ENCODE measurements at places on chromosomes 1 and 21.

- DNase-seq = no peak
Measured at GRCh38 chr1:154742606-154743005, 127.5 kb downstream of the KCNN3 start.

DNA sequence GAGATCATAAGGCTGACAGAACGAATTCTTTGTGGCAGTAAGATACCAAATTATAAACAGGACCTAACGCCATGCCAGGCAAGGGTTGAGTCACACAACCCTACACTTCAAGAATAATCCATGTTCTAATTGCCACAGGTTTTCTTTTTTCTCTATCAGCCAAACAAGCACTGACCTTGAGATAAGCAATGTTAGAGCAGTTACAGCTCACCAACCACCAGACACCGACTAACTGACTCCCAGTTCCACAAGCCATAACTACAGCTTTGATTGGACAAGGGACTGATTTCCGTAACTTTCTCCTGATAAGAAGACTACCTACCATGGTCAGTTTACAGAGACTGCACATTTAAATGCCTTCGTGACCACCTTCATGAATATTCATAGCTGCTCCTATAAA lies 149.6 kb downstream of the PTPRU start:
- DNase-seq = no peak

GRCh38 chr1:159266832-159267231 lies 35.3 kb upstream of the FCER1A start:
- no peak for DNase-seq

DNA sequence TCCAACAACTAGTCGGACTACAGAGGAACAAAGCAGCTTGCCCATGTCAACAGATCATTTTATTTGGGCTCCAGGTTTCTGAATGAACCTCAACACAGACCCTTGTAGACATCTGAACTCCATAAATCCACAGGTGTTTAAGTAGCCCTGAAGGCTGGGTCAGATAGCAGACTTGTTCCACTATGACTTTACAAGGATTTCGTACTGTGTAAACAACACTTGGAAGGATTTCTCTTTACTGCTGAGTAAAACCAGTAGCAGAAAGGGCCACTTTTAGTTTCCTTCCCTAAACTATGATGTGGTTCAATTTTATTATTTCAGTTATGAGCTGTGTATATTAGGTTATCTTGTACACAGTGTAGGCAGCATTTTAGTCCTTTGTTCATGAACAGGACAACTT lies 316.4 kb upstream of the ADGRL2 start:
- DNase-seq = no peak

DNA sequence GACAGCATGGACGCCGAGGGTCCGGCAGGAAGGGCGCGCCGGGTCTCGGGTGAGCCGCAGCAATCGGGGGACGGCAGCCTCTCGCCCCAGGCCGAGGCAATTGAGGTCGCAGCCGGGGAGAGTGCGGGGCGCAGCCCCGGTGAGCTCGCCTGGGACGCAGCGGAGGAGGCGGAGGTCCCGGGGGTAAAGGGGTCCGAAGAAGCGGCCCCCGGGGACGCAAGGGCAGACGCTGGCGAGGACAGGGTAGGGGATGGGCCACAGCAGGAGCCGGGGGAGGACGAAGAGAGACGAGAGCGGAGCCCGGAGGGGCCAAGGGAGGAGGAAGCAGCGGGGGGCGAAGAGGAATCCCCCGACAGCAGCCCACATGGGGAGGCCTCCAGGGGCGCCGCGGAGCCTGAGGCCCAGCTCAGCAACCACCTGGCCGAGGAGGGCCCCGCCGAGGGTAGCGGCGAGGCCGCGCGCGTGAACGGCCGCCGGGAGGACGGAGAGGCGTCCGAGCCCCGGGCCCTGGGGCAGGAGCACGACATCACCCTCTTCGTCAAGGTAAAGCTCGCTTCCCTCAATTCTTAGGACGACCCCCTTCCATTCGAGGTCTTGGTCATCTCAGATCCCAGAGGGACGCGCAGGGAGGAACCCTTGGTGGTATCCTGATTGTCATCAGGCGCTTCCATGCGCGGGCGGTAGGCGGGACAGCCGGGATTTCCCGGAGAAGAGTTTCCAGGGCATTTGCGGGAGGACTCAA lies 1.6 kb downstream of the CLIC6 start:
- DNase-seq = no peak

DNA sequence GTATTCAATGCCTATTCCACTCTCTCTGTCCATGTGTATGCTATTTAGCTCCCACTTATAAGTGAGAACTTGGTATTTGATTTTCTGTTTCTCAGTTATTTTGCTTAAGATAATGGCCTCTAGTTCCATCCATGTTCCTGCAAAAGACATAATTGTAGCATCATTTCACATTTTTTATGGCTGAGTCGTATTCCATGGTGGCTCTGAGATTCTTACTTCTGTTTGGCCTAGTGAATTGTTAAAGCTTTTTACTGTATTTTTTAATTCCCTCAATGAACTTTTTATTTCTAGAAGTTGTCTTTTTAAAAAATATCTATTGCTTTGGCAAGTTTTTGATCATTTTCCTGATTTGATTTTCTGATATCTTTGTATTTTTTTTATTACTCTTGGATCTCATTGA lies 635.6 kb downstream of the PLA2G4A start:
- no peak for DNase-seq

DNA sequence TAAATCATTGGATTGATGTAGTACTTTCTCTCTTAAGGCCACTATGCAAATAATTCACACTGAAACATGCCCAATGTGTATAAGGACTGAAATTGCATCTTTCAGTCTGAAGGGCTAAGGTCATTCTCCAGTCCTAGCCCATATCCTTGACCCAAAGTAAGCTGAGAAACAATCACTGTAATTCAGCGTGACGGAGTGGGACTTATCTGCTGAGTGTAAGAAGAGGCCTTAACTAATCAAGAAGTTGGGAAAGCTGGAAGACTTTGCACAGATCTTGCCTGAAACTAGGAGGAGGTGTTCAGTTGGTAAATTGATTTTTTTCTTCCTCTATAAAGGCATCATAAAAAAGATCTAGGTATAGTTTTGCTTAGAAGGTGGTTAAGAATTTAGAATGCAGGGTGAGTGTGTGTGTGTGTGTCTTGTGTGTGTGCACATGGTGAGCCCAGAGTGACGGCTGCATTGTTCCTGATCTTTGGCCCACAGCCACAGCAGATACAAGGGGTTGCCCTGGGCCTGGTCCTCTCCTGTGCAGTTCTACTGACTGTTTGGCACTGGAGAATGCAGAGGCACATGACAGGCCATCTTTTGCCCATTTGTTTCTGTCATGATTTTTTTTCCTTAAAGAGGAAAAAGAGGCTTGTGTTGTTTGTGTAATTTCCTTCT lies 13.3 kb upstream of the PPP2R5A start:
- DNase-seq = no peak

GRCh38 chr1:217331698-217332097 lies 299.2 kb downstream of the GPATCH2 start:
- DNase-seq = no peak

DNA sequence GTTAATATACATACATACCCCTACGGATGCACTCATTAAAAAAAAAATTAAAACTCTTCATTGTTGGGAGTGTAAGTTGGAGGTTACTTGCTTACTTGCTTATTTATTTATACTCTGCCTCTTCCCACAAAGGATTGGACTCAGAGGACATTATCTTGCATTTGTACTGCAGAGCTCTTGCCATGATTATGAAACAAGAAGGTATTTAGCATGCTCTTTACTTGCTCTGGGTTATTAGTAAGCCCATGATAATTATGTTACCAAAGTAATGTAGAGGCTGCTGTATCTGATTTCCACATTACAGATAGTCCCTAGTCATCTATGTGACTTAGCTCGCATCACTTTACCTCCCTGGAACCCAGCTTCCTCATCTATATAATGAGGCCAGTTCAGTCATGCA lies 355.1 kb upstream of the PTBP2 start:
- DNase-seq = no peak

- no peak for DNase-seq
Measured at GRCh38 chr1:9084906-9085305, 15.5 kb upstream of the SLC2A5 start.

- DNase-seq = no peak
Measured at GRCh38 chr1:222010306-222010705, 268.4 kb upstream of the DUSP10 start.

DNA sequence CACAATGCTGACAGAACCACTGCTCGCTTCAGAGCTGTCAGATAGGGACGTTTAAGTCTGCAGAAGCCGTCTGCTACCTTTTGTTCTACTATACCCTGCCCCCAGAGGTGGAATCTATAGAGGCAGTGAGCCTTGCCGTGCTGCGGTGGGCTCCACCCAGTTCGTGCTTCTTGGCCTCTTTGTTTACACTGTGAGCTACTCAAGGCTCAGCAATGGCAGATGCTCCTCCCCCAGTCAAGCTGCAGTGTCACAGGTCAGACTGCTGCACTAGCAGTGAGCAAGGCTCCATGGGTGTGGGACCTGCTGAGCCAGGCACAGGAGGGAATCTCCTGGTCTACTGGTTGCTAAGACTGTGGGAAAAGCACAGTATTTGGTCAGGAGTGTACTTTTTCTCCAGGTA lies 47.1 kb downstream of the LEPR start:
- no peak for DNase-seq

DNA sequence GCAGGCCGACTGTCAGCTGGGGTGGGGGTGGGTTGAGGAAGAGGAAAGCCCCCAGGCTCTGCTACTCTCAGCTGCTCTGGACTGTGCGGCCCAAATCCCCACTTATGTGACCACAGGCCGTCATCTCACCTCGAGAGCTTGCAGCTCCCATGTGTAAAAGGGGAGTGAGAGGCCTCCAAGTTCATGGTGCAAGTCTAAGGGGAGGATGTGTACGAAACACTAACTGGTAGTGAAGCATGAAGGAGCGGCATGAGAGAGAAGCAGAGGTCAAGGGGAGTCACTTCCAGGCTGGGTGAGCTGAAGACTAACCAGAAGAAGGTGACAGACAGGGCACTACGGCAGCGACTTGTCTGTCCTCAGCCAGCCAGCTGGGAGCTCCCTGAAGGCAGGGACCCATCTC lies 43.8 kb downstream of the GLIS1 start:
- DNase-seq = no peak

GRCh38 chr1:77961392-77961791 lies 17.5 kb downstream of the FUBP1 start:
- no peak for DNase-seq

DNA sequence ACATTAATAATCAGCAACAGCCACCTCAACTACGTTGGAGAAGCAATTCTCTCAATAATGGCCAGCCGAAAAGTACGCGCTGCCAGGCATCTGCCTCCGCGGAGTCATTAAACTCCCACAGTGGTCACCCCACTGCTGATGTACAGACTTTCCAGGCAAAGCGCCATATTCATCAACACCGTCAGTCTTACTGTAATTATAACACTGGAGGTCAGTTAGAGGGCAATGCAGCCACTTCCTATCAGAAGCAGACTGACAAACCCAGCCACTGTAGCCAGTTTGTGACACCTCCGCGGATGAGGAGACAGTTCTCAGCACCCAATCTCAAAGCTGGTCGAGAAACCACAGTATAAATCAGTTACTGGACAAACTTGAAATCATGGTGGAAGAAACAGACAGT lies 93.9 kb downstream of the KIF1B start:
- DNase-seq = no peak

GRCh38 chr1:23594927-23595353 lies 35.6 kb upstream of the ID3 start:
- DNase-seq = no peak

GRCh38 chr1:240527086-240527485 lies 84.9 kb downstream of the GREM2 start:
- no peak for DNase-seq

- no peak for DNase-seq
Measured at GRCh38 chr1:30120245-30121000, 603.0 kb downstream of the MATN1 start.

DNA sequence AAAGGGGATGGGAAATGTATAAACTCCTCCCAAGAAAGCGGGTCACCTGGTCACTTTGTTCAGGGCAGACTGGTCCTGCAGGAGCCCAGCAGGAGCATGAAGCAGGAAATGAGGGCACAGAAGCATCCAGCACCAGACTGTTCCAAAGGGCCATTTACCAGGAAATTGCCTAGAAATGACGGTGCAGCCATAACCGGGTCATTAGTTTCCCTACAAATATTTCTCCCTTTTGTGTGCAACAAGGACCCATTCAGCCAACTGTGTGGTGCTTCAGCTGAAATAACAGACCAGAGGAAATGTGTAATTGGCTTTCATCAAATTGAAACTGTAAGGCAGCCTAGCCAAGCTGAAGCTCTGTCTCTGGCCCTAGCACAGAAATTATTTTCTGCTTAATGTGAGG lies 7.6 kb upstream of the CTTNBP2NL start:
- no peak for DNase-seq

- no peak for DNase-seq
Measured at GRCh38 chr1:107942814-107943213, 22.2 kb downstream of the VAV3 start.

DNA sequence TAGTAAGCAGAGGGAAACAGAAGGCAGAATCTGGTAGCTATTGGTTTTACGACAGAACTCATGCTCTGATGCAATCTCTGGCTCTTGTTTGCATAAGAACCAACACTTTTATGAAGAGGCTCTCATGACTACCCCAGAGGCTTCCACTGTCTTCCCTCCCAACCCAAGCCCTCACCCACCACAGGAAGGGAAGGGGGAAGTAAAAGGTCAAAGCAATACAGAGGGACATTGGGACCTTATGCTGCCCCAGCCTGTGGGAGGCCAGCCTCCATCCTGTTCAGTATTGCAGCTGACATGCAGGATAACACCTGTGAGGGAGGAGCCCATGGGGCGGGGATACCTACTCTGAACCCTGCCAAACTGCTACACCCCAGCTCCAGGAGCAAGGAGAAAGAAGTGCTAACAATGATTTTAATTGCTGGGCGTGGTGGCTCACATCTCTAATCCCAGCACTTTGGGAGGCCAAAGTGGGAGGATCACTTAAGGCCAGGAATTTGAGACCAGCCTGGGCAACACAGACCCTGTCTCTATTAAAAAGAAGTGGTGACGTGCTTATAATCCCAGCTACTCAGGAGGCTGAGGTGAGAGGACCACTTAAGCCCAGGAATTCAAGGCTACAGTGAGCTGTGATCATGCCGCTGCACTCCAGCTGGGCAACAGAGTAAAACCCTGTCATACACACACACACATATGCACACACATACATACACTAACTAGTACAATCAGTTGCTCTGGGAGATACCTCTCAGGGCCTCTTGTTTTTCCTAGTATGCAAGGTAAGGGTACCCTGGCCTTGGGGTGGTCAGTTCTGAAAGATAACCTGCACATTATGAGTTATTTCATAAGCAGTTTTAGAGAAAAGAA lies 9.5 kb downstream of the MR1 start:
- no peak for DNase-seq

- no peak for DNase-seq
Measured at GRCh38 chr1:32592943-32593342, 53.7 kb downstream of the ZBTB8A start.

- no peak for DNase-seq
Measured at GRCh38 chr1:31208361-31208945, 31.2 kb downstream of the NKAIN1 start.

GRCh38 chr21:27380303-27380702 lies 413.4 kb upstream of the ADAMTS5 start:
- DNase-seq = no peak

Data from C1 segment of cervical spinal cord (tissue), 14 donors.